Neuronal stem cell (in vitro differentiated cells): ENCODE measurements at places on chromosomes 16 and 17.

- DNase-seq: peak; percentile 89
These were observed 19.1 kb downstream of the CUEDC1 start for GRCh38 chr17:57935833-57936807.

DNA sequence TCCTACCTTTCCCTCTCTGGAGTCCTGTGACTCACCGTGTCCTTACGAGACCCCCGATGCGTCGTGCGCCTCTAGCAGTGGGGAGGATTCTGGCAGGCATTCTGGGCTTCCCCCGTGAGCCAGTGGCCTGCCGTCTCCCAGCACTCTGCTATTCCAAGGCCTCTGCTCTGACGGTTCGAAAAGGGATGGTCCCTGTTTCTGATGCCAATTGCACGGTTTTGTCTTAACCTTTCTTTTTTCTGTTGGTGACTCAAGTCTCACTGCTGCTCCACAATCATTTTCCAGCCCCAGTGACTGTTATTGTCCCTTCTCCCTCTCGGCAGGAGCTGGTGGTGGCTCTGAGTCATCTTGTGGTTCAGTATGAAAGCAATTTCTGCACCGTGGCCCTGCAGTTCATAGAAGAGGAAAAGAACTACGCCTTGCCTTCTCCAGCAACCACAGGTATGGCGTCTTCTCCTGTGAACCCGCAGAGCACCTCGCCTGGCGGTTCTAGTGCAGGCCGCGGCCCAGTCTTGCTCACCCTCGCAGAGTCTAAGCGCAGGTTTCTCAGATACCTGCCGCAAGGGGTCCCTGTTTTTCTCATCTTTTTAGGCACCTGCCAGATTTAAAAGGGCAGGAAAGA, 100.1 kb upstream of the CHMP6 start:
- DNase-seq: no peak

DNA sequence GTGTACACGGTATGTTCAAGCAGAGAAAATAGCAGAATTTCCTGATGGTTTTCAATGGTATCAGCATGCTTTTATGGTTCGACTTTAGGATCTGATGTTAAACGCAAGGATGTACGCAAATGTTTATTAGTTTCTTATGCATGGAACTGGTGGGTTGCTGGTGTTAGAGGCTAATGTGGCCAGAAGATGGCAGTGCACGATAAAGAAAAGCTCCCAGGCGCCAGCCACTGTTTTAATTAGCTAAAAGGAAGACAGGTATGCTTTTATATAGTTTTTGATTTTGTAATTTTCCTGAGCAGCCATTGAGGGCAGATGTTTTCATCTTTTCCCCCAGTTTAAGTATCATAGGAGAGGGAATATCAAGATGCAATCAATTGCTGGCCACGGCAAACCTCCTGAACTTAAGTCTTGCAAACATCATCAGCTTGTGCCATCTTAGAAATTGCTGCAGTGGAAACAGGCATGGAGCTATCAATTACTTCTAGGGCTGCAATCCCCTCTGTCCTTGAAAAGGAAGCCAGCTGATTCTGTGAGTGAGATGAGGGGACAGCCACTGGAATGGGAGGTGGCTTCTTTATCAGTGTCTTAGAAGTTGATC, 648.5 kb upstream of the RBFOX1 start:
- peak; percentile 35 for DNase-seq

GRCh38 chr17:38917259-38917658, 8.2 kb upstream of the LASP1NB start:
- no peak for DNase-seq

DNA sequence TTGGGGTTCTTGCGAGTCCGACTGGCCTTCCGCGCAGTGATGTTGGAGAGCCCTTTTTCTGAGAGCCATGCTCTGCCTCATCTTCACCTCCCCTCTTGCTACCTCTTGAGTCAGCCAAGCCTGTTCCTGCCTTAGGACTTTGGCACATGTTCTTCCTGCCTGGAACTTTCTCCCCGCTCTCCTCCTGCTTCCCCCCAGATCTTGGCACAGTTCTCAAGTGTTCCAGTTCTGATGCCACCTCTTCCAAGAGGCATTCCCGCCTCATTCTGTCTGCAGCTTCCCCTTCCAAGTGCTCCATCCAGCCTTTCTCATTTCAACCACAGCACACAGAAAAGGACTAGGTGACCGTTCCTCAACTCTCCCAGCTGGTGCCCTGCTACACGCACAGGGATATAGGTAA, 7.7 kb downstream of the AKAP1 start:
- no peak for DNase-seq

DNA sequence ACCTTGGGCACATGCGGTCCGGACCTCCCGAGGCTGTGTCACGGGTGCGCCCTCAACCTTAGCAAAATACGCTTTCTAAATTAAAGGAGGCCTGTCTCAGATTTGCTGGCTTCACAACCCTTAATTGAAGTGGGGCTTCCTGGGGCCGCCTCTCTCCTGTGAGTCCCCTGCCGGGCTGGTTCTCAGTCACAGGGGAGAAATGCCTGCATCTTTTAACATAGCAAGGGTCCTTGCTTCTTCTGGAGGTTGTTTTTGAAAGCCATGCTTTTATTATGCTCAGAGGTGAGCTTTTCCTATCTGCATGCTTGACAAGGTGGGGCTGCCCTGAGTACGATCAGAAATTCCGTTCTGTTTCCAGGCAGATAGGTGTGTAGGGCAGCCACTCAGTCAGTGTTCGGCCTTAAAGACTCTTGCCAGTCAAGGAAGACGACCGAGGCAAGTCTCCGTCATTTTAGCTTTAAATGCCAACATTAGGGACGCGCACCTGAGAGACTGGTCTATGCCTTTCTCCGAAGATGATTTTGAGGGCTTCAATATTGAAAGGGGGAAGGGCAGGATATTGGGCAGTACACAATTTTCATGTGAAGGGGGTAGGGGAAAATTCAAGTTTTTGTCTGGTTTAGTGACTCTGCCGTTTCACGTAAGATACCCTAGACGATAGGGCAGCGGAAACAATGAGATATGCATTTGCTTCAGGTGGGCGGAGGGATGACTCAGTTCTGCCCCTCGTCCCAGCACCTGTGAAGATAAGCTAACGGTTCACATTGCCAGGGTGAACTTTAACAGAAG, 5.5 kb upstream of the SLC7A5 start:
- DNase-seq: no peak

DNA sequence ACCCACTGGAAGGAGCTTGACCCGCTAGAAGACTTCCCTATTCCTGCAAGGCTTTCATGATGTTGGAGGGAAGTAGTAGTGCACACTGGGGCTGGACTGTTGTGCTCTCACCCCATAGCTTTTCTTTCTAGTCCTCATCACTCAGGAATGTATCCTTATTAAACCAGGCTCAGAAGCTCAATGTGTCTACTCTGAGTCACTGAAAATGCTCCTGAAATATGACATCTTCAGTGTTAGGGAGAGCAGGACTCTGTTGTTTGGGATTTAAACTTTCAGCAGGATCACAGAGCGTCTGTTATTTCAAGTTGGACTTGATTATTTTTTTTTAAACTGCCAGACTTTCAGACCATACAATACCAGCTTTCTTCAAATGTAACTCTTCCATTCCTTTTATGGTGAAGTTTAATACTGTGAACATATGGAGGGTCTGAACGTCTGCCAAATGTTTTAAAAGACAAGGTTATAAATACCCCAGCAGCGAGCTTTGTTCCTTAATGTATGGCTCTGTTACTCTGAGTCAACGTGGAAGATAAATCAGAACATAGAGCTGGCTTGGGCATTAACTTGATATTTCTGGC, 257.5 kb downstream of the CDH11 start:
- no peak for DNase-seq

- peak; percentile 79 for DNase-seq
These were observed 19.3 kb upstream of the CLEC3A start for GRCh38 chr16:78002915-78003538.

DNA sequence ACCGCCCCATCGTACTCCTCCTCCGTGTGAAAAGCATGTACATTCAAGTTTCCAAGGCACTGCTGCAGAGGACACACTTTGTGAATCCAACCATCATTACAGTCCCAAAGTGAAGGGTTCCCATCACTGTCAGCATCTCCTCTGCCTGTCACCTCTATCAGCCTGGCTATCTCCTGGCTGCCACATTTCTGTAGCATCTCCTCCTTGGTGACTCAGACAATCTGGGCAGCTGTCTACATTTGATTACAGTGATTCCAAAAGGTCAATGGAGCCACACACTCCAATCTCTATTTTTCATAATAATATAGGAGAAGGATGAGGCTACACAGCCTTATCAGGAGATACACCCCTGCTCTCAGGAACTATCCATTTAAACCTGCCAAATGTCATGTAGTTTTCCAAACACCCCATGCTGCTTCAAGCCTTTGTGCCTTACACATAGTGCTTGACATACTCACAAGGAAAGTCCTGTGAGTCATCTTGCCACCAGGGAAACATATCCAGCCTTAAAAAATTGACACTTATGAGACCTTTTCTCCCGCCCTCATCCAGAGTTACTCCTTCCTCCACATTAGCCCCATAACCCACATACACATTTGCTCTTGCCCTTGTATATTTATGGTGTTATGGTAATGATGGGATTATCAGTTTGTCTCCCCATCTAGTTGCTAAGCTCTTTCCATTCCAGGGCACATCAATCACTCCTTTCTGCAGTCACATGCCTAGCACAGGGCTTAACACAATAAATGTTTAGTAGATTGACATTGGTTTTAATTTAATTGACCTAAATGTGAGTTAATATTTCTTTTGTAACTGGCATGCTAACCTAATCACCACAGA, 250.1 kb upstream of the CDH5 start:
- DNase-seq: no peak

DNA sequence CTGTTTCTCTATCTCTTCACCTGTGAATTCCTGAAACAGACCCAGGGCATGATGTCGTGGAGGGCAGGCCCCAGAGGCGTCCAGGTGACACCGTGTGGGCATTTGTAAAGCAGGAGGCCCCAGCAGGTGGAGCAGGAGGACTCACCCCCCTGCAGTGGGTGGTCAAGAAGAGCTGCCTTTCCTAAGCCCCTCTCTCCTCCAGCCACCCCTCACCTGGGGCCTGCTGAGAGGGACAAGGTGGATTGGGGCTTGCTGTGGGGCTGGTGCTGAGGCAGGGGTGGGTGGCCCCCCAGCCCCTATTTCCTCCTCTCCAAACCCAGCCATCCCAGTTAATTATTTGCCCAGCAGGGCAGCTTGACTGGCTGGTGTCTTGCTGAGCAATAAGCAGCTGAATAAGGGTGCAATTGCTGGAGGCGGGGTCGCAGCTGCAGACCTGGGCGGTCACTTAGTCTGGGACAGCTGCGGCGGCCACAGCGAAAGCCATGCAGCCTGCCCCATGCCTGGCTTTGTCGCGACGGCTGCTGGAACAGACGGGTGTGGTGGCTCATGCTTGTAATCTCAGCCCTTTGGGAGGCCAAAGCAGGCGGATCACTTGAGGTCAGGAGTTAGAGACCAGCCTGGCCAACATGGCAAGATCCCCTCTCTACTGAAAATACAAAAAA, 56.4 kb downstream of the JPH3 start:
- DNase-seq: no peak

GRCh38 chr16:84281074-84281473, 13.6 kb upstream of the WFDC1 start:
- DNase-seq: peak; percentile 52

GRCh38 chr16:10081201-10081940, 100.9 kb downstream of the GRIN2A start:
- peak; percentile 17 for DNase-seq

- DNase-seq: no peak
These were observed 173.4 kb upstream of the CIBAR2 start for GRCh38 chr16:85285681-85286065.

GRCh38 chr16:28534542-28535373, 4.0 kb downstream of the NUPR1 start:
- no peak for DNase-seq

GRCh38 chr17:83152745-83153611, 73.6 kb downstream of the METRNL start:
- no peak for DNase-seq

GRCh38 chr17:80961541-80962330, 29.9 kb upstream of the CHMP6 start:
- DNase-seq: no peak

- no peak for DNase-seq
These were observed 74.8 kb upstream of the SMURF2 start for GRCh38 chr17:64736804-64737492.

GRCh38 chr17:28226563-28227315, 92.3 kb upstream of the TMEM97 start:
- no peak for DNase-seq

- no peak for DNase-seq
These were observed 2.8 kb upstream of the ZNF267 start for GRCh38 chr16:31870809-31871208.

DNA sequence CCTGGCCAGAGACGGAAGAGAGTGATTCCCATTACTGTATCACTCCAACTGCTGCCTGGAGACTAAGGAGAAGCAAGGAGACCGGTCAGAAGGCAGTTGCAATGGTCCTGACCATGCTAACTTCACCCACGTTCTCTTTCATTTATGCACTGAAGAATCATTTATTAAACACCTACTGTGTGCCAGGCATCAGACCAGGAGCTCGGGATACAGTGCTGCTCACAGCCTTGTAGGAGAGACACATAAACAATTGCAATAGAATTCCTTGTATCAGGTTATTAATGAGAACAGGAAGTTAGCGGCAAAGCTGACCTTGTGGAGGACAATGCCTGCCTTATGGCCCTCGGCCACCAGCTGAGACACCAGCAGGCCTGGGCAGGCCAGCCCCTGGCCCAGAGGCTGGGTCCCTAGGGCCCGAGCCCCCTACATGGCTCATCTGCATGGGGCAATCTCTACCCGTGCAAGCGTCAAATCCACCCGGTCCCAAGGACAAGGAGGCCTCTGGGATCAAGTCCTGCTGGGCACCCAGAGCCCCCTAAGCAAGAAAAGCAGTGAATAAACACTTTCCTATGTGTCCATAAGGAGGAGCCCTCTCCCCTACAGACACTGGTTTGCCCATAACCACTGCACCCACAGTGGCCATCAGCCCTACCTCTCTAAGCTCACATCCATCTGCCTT, 8.6 kb upstream of the ENPP7 start:
- no peak for DNase-seq

GRCh38 chr17:68295086-68295485, 3.8 kb downstream of the ARSG start:
- DNase-seq: no peak

DNA sequence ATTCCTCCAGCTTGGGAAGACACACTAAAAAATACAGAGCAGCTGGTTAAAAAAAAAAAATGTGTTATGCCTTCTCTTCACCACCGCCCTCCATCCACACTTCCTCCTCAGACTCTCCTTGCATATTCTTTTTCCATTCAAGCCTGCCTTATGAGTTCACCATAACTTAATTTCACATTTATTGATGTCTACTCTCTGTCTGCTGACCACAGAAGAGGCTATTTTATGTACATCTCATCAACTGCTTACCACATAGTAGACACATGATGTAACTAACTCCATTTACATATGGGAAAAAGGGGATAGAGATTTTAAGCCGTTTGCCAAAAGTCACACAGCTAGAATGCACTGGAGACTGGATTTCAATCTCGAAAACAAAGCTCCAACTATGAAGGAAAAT, 409.8 kb downstream of the CDH11 start:
- DNase-seq: no peak
